ENCODE measurements at places on chromosomes 4 and X.

DNA sequence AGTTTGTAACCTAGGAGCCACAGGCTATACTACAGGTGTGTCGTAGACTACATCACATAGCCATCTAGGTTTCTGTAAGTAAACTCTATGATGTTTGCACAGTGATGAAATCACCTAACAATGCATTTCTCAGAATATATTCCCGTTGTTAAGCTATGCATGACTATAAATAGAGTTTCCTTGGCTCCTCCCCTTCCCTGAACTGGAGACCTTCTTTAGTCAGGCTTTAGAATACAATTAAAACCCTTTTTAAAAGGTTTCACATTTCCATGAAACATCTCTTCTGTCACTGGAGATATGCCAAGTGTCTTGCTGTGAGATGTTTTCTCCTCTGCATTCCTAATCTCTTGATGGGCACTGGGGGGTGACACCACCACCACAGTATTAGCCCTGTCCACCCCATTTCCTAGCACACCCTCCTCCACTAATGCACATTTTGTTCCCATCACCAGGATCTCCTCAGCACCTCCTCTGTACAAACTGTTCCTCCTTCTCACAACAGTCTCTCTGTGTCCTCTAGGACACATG is 334.6 kb upstream of the CPEB2 start:
- DNase-seq = no peak

DNA sequence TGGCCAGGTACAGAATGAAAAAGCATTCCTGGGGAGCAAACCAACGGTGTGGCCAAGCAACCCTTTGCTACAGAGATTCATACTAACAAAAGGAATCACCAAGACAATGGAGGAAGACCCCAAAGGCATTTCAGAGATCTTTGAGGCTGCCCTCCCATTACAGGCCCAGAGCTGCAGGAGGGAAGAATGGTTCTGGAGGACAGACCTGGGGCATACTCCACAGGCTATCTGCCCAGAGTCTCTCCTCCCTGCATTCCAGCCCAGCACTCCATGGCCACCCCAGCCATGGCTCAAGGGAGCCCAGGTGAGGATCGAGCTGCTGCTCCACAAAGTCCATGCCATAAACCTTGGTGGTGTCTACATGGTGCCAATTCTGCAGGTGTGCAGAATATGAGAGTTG is 81.9 kb downstream of the ATP11C start:
- no peak for DNase-seq

DNA sequence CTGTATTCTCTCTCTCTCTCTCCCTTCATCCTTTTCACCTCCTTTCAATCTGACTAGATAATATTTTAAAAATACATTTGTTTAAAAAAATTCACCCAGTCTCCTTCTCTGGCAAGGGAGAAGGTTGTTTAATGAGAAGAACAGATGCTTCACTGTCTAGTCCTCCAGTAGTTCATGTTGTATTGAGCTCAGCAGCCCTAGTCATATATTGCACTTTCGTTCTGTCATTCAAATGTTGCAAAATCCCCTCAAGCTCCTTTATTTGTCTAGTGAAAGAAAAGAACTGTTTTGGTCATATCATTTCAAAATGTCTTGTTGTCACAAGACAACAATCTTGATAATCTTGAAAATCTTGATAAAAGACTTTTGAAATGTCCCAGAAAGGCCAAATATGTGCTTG is 248.0 kb downstream of the GALNTL6 start:
- DNase-seq = no peak

DNA sequence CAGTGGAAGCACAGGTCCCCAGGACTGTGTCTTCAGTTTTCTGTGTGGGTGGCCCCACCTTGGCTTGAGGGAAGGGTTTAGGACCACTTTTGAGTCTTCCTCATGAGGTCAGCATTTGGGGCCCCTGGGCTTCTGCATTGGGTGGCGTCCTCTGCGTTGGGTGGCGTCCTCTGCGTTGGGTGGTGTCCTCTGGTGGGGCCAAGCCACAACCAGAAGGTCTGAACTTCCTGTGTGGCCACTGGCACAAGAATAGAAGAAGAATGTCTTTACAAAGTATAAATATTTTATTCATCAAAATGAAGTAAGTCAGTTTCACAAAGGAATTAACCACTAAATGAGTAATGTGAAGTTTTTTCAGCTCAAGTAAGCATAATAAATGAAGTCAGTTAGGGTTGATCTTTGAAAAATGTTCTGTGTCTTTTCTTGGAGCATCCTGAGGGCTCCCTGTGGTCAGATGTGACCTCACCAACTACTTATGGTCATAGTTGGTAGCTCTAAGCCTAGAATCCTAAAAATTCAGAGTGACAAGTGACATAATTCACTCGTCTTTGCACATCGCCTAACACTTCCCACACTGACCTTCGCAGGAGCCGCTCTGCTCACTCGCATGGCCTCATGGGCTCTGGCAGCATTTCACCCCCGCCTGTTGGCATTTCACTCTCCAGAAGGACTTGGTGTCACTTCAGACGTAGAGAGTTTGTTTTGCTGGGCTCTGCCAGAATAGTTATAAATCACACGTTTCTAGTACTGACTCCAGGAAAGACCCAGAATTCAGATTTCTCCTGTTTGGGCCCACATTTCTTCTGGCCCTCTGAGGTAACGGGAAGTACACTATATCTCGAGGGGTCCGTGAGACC is 39.0 kb upstream of the HGFAC start:
- DNase-seq = no peak

GRCh38 chr4:2501034-2501594 is 32.2 kb downstream of the RNF4 start:
- no peak for DNase-seq

- no peak for DNase-seq
Measured at GRCh38 chrX:110915111-110915510, 119.5 kb upstream of the CHRDL1 start.

- no peak for DNase-seq
Measured at GRCh38 chrX:153693216-153694086, 5.7 kb downstream of the SLC6A8 start.

- no peak for DNase-seq
Measured at GRCh38 chrX:2576793-2577192, 76.0 kb upstream of the DHRSX start.

DNA sequence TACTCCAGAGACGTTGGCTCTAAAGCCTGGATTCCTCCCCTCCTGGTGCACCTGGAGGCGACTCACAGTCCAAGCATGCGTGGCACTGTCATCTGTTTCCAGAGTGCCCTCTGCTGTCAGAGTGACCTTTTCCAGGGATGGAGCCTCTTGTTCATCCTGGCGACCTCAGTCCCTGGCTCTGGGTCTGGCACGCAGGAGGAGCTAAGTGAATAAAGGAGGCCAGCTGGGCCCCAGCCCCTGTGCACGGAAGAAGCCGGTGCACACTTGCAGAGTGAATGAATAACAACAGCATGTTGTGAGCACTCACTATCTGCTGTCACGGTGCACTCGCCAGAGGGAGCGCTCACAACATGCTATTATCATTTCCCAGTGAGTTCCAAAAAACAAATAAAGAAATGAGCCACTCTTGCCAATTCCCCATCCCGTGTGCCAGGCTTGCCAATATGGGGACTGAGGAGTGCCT is 27.8 kb upstream of the PSAPL1 start:
- no peak for DNase-seq

DNA sequence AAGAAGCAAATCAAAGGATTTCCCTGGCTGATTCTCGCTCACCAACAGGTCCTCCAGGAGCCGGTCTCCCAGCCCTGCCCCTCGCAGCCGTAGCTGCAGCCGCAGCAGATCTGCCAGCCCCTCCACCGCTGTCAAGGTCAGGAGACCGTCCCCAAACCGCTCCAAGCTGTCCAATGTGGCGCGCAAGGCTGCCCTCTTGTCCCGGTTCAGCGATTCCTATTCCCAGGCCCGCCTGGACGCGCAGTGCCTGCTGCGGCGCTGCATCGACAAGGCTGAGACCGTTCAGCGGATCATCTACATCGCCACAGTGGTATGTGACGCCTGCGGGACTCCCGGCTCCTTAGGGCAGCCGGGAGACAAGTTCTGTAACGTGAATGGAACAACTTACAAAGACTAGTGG is 25.6 kb downstream of the SPATA18 start:
- no peak for DNase-seq

- no peak for DNase-seq
Measured at GRCh38 chr4:173534434-173534833, 4.4 kb upstream of the HAND2 start.

GRCh38 chrX:107716118-107716684 is 59.4 kb downstream of the TSC22D3 start:
- DNase-seq = peak; percentile 33

DNA sequence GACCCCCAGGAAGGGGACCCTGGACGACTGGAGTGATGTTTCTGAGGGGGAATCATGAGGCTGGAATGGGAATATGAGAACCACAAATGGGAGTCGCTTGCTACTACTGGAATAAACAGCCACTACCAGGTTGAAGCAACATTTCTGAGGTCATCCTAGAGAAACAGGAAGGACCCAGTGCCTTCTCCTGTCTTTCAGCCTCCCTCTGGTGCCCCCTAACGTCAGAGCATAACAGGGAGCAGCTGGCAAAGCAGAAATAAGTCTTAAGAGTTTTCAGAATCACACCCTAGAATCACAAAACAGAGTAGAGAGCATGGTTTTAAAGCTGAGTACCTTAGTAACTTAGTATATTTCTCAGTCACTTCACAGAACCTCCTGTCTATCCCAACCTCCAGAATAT is 347.8 kb upstream of the PITX2 start:
- no peak for DNase-seq

DNA sequence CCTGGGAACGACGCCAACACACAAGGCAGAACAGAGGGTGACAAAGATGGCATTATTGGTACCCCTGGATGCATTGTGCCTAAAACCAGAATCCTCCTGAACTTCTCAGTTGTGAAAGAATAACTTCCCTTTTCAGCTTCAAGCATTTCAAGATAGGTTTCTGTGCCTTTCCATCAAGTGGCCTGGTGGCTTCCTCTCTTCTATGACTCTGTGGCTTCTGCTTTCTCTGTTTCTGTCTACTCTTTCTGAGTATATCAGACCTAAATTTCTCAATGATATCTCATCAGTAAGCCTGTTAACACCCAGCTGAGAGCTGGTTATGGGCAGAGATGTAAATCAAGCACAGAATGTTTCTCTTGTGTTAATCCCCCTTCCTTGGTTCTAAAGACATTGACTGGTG is 21.4 kb upstream of the FAM9B start:
- DNase-seq = no peak

- DNase-seq = no peak
Measured at GRCh38 chr4:184461711-184462441, 12.5 kb downstream of the IRF2 start.

DNA sequence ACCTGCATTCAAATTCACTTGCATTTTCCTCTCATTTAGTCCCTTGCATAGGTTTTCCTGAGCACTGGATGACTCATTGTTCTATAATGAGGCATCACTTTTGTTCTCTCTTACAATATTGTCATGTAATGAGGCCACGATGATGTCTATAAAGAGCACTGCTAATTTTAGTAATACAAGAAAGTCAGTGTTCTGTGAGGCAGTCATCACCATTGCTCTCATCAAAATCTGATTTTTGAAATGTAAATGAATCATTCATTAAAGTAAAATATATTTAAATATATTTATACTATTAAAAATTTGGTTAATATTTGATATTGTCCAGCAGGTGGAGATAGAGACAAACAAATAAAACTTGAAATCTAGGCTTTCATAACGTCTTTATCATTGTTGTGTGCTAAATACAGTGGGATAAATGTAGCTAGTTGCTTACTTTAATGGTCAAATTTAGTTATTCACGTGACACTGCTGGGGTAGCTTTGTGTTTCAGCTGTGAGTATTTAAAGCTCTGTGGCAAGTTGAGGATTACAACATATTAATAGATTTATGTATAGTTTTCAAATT is 15.4 kb downstream of the HMGB2 start:
- no peak for DNase-seq

- no peak for DNase-seq
Measured at GRCh38 chr4:78459327-78459726, 92.2 kb upstream of the ANXA3 start.

DNA sequence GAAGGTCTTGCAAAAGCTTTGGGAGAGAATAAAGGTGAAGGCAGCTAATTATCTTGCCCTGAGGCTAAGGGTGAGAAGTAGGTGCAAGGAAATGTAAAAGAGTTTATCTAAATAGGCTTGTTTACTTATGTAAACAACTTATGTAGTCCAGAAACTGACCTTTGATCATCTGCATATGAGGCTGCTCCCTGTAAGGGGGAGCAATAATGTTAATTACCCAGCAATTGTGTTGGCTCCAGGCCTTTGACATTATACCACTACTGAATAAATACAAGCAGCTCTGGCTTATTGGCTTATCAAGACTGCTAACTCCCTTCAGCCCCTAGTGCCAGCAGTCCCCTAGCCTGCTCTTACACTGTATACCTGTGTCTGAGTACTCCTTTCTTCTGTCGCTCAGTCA is 303.7 kb upstream of the GNPDA2 start:
- DNase-seq = no peak

DNA sequence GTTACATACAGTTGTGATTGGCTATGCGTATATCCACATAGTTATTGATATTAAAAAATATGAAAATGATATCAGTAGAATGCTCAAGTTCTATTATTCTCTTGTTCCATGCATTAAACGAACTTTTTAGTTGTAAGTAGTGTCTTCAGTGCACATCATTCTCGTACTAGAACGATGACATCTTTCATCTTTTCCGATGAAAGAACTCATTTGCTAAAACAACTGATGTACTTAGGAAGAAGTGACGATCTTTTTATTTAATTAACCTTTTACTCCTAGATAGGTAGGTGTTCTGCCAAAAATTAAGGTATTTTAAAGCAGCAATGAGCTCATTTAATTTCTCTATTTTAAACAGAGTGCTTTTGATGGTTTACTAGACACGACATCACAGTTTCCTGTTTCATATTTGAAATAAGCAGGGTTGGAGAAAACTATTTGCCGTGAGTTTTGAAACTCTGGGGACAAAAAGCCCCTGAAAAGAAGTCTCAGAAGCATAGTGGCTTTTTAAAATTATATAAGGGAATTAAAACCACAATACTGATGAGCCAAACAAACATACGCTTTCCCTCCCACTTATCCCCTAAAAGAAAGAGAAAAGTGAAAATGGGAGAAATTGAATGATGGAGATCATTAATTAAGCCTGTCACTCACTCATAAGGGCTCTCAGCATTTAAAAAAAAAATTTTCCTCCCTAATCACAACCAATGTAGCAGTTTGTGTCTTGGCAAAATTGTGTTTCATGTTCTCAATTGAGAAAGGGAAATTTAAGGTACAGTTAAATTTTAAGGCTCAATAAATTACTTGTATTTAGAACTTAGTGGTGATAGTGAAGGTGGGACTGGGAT is 25.6 kb downstream of the SPRY1 start:
- DNase-seq = no peak
